ENCODE measurements at places on chromosomes 2 and 18. TPM values are rescaled to one million over a fixed set of nuclear protein-coding genes. Genes with fewer than 3 reads are reported as not detected.

AKAIN1 gene
- not detected for total RNA-seq

SNORC gene
- 0.26 TPM for total RNA-seq

GBX2 gene
- 6.4 TPM for total RNA-seq

HOXD9 gene
- total RNA-seq = not detected

ACVR1C gene
- 0.07 TPM for total RNA-seq

ARHGAP15 gene
- not detected for total RNA-seq

KLHL30 gene
- total RNA-seq = not detected
